ENCODE measurements at places on chromosomes 5 and 9.

DNA sequence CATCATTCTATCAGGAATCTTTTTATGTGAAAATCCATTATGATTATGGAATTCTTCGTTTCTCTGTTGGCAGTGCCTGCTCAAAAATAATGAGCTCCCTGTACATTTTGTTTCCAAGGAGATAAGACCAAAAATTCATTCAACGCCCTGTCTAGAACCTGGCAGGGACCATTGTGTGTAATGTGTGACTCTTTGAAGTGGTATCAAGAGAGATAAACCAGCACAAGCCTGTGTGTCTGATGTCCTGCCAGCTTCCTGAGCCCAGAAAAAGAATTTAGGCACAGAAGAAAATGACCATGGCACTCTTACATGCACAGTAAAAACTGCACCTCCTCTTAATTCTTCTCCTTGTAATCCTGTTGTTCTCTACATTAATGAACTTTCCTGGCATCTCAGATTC, 177.4 kb downstream of the SAXO1 start:
- DNase-seq, result no peak

DNA sequence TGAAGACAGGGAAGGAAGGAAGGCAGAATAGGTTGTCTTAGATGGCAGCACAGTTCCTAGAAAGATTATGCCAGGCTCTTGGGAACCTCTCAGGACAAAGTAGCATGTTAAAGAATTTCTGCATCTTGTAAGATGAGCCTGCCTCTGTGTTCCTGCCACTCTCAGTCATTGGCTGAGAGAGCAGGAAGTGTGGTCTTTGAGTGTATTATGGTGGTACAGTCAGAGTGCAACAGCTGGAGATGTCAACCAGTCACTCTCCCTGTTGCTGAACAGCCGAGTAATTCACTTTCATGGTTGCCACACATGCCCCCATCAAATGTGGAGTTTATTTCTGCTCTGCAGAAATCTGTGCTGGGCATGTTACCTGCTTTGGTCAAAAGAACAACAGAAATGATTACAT, 659.6 kb upstream of the RIOK2 start:
- no peak for DNase-seq

- no peak for DNase-seq
Measured at GRCh38 chr5:107112216-107112615, 558.5 kb downstream of the EFNA5 start.

DNA sequence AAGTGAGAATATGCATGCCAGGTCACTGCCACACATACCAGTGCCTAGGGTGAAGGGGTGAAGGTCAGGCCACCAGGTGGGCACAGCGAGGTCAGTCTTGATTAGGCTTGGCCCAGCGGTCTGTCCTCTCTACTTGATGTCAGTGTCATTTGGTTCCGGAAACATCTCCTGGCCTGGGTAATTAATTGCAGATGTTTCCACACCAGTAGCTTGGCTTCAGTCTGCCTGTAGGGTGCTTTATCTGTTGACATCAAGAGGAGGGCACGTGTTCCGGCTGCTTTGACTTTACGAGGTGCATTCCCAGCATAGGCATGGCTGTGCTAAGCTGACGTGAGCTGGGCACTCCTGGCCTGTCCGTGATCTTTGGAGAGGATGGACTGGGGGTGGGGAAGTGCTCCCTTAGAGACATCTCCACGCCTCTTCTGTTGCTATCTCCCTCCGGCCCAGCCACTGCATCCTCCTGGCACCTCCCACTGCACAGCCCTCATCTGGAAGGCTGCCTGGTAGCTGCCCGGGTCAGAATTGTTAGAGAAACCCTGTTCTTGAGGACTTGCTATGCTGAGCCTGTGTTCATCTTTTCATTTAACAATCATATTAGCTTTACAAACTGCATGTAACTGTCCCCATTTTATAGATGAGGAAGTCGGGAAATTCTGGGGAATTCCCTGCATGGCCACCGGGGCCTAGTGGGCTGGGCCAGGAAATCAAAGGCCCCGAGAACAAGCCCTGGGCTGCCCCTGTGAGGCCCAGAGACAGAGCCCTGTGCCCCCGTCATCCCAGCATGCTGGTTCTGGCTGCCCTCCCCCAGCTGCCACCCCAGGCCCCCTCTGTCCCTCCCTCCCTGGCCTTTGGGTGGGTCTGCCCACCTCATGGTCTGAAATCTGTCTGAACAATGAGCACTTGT, 29.1 kb downstream of the JADE2 start:
- peak; percentile 45 for DNase-seq

DNA sequence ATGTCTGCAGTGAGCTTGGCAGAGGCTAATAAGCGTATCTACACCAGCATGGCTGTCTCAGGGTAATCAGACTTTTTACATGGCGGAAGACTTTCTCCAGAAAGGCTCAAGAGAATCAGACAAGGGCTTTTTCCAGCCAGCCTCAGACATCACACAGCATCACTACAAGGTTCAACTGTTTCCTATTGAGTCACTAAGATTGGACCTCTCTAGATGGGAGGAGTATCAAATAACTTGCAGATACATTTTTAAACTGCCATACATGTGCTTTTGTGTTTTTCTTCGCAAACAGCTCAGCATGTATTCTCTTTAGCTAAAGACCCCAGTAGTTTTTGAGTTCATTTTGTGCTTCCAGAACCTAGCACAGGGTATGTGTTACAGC, 22.9 kb upstream of the PIK3R1 start:
- DNase-seq, result no peak

DNA sequence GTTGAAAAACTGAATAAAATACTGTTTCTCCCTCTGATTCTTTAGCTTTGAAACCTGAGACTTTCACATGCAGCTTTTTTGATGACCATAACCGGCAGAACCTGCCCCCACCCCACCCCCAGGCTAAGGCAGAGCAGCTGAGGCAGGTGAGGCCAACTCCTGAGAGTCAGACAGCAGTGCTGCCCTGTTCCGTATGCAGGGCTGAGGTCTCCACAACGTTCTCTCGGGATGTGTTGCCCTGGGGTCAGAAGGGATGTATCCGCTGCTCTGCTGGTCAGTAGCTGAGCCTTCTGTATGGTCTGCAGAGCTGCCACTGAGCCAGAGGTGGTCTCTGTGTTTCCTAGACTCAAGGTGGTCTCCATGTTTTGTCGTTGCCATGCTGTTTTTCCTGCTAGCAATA, 190.5 kb downstream of the AOPEP start:
- DNase-seq, result no peak

- no peak for DNase-seq
Measured at GRCh38 chr9:97845130-97845529, 7.9 kb upstream of the FOXE1 start.

- no peak for DNase-seq
Measured at GRCh38 chr5:7866196-7866595, 2.6 kb downstream of the FASTKD3 start.

GRCh38 chr9:129666575-129666974, 1.1 kb downstream of the PRRX2 start:
- DNase-seq, result no peak

DNA sequence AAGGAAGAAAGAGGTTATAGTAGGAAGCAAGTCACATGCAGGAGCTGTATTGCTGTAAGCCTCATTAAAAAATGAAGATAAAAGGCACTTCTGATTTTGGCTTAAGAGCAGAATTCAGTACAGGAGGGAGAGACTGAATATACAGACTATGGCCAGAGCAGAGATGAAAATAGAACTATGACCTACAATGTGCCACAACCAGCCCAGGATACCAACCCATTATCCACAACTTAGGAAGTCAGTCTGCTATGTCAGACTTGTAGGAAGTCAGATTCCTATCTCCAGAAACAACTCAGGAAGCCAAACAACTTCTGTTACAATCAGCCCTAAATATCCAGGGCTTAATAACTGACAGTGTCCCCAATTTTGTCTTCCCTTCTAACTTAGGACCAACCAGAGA, 156.2 kb upstream of the ANKH start:
- no peak for DNase-seq

DNA sequence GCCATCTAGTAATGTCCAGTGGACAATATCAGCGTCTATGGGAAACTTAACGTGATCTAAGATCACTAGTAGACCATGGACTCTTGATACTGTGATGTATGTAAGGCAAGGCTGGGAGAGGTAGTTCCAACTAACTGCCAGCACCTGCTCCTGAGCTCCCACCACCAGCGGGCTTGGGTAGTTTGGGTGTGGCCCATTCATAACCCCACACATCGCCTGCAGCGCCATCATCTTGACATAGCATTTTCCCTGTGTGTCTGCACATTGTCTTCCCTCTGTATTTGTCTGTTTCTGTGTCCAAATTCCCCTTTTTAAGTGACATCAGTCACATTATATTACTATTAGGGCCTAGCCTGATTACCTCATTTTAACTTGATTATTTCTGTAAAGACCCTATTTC, 28.1 kb upstream of the GSN start:
- DNase-seq, result no peak

GRCh38 chr5:175847503-175847902, 23.9 kb upstream of the CPLX2 start:
- DNase-seq, result no peak

DNA sequence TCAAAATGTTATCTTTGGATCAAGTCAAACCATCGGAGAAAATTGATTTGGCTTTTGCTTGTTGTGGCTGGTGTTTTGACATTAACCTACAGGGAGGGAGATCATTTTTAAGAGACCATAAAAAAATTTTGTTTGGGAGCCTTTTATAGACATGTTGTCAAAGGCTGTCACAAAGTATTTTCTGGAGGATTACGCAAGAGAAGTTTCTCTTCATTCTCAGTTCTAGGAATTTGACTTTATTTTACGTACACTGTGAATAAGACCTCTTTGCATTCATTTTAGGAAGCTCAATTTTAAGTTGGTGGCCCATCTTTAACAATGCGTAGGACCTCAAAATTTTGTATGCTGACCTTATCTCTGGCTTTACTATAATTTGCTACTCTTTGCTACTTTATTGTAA, 50.2 kb upstream of the SLC44A1 start:
- no peak for DNase-seq

DNA sequence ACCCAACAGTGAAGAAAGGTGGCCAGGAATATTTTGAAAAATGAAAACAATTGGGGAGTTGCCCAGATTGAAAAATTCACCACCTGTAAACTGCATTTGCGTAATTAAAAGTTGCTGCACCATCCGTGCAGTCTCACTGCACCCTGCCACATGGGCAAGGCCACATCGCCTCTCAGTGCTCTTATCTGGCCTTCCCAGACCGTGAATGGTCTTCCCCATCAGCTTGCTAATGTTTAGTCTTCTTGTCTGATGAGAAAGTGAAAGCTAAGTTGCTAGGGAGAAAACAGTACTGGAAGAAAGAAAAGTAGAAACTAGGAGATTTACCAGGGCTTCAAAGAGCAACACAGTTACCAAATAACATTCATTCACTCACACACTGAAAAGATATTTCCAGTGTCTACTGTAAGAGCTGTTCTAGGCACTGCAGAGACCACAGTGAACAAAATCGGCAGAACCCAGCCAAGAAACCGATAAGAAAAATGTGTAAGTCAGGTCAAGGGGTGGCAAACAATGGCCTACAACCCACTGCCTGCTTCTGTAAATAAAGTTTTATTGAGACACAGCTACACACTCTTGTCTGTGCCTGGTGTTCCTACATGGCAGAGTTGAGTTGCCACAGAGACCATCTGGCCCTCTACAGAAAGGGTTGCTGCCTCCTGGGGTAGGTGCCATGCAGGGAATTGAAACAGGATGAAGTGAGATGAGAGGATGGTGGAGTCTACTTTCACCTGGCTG, 51.2 kb upstream of the CTSL start:
- DNase-seq, result no peak

DNA sequence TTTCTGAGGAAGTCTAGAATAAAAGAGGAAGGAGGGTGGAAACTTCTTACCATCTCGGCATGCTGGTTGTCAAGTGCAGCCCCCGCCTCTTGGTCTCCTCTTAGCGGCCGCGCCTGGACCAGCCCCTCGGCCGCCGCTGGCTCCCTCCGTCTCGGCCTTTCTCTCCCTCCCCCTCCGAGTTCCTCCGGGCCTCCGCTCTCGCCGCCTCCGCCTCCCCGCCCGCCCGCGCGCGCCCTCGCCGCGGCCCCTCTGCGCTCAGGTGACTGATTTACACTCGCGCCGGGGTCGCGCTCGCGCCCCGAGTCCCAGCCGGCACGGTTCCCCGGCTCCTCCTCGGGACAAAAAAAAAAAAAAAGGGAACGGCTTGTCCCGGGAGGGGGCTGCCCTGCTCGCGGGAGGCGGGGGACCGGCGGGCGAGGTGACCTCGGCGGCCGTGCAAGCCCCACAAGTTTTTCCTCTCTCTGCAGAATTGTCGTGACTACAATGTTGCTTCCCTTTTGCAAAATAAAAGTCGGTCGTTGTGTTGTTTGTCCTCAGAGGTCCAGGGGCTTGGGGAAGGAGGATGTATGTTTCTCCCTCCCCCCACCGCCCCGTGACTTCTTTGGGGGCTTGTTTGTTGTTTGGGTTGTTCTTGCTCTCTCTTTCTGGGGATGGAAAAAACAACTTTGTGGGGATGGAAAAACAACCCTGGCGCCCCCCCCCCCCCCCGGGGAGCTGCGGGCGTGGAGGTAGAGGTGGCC, at the start of gene BNC2:
Gene BNC2, minus strand, starts transcription at position 75 of the 740 bp plus-strand sequence. Its CDS starts 22 bp downstream, at position 53.
- no peak for DNase-seq

GRCh38 chr5:154756868-154757813, 2.0 kb downstream of the LARP1 start:
- peak; percentile 63 for DNase-seq

GRCh38 chr9:129981180-129981907, 61.6 kb downstream of the FNBP1 start:
- DNase-seq, result no peak

- no peak for DNase-seq
Measured at GRCh38 chr9:83219154-83219923, 156.4 kb upstream of the RASEF start.

DNA sequence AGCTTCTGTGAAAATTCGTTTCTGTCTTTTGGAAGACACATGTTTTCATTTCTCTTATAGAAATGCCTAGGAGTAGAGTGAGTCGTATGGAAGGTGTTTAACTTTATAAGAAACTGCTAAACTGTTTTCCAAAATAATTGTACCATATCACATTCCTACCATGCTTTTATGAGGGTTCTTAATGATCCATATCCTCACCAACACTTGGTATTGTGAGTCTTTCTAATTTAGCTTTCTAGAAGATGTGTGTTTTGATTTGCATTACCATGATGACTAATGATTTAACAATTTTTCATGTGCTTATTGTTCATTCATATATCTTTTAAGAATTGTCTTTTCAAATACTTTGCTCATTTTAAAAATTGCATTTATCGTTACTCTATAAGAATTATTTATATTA, 223.6 kb downstream of the COMMD10 start:
- DNase-seq, result no peak

DNA sequence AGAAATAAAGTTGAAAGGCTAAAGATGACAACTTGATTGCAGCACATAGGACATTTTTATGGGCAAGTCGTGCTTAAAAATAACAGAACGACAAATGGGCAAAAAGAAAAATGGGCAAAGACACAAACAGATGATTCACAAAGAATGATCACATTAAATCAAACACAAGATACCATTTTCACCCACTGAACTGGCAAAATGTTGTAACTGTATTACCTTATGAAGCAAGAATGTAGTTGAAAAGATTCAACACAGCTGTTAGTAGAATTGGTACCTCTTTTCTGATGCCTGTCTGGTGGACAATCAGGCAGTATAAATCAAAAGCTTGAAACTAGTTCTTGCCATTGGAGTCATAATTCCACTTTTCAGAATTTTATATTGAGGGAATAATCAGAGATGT, 81.0 kb upstream of the PALM2AKAP2 start:
- no peak for DNase-seq

Measured in activated CD8-positive, alpha-beta memory T cell treated with anti-CD3 and anti-CD28 coated beads, Interleukin-2, amount 50 U/mL, for 4 hours (primary cell).